ENCODE measurements at places on chromosomes 16 and 17.

DNA sequence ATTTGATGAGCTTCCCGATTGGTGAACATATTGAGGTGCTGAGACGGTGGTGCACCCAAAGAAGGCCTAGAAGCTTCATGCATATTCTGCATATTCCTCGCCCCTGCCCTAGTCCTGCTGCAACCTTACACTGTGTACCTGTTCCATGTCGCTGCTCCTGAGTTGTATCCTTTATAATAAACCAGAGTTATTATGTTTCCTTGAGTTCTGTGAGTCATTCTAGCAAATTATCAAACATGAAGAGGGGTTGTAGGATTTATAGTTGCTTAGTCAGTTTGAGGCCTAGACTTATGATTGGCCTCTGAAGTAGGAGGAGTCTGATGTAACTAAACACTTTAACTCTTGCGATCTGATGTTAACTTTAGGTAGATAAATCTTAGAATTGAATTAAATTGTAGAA is 436.8 kb downstream of the CA10 start:
- DNase-seq: no peak

- no peak for DNase-seq
Observed at GRCh38 chr17:8628609-8629169, 1.8 kb downstream of the MYH10 start.

GRCh38 chr16:3066440-3066748 is 954 bp downstream of the IL32 start:
- no peak for DNase-seq

DNA sequence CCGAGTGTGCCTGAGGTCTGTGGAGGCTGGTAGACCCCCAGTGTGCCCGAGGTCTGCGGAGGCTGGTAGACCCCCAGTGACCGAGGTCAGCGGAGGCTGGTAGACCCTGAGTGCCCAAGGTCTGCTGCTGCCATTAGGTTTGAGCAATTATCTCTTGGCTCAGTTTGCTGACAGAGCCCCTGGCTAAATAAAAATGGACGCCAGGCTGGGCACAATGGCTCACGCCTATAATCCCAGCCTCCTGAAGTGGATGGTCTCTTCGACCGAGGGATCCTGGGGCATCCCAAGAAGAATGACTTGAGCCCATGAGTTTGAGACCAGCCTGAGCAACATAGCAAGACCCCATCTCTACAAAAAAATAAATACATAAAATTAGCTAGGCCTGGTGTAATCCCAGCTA is 98.7 kb upstream of the ZNF469 start:
- DNase-seq: no peak

DNA sequence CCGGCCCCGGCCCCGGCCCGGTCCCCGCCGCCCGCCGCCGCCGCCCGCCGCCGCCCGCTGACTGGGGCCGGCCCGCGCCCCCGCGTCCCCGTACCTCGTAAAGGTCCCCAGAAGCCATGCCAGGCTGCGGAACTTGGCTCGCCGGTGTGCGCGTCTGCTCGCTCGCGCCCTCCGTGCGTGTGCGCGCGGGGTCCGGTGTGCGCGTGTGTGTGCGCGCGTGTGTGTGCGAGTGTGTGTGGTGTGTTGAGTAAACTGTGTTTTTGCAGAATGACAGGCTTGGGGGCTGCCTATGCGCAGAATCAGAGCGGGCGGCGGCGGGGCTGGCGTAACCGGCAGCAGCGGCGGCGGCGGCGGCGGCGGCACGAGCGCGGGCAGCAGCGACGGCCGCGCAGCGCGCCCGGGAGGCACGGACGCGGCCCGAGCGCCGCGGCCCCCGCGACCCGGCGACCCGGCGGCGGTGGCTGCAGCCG is 307 bp downstream of the CDYL2 start:
- peak; percentile 63 for DNase-seq

DNA sequence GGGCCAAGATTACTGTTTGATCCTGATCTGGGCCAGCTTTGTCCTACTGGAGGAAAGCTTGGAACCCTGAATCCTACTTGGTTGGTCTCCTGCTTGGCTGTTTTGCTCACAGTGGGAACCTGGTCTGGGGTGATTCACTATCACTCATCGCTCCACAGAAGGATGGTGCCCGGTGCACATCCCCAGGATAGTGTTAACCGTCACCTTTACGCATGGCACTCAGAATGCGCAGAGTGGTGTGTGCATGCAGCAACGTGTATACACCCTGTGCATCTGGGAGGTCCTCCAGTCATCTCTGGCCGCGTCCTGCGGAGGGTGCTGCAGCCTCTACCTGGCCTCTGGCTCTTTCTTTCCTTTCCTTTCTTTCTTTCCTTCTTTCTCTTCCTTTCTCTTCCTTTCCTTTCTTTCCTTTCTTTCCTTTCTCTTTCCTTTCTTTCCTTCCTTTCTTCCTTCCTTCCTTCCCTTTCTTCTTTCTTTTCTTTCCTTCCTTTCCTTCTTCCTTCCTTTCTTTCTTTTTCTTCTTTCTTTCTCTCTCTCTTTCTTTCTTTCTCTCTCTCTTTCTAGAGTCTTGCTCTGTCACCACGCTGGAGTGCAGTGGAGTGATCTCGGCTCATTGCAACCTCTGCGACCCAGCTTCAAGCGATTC is 13.1 kb downstream of the SOCS3 start:
- no peak for DNase-seq

DNA sequence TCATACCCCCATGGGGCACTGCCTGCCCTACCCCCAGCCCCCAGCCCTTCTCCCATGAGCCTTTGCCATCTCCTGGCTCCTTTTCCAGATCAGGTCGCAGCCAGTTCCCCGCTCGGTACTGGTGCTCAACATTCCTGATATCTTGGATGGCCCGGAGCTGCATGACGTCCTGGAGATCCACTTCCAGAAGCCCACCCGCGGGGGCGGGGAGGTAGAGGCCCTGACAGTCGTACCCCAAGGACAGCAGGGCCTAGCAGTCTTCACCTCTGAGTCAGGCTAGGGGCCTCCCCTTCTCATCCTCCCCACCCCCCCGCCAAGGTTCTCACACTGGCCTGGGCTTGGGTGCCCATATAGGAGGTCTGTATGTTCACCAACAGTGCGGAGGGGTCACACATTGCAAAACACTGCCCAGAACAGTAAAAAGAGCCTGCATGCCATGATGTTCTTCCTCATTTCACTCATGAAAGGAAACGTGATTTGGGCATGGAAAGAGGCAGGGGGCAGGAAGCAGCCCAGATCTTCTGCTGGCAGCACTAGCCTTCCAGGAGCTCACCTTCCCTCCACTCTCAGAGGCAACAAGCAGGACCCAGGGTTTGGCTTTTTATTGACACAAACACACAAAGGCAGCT is 7.5 kb downstream of the IFI35 start:
- no peak for DNase-seq

- no peak for DNase-seq
Observed at GRCh38 chr16:85839681-85840240, 40.3 kb downstream of the COX4I1 start.

DNA sequence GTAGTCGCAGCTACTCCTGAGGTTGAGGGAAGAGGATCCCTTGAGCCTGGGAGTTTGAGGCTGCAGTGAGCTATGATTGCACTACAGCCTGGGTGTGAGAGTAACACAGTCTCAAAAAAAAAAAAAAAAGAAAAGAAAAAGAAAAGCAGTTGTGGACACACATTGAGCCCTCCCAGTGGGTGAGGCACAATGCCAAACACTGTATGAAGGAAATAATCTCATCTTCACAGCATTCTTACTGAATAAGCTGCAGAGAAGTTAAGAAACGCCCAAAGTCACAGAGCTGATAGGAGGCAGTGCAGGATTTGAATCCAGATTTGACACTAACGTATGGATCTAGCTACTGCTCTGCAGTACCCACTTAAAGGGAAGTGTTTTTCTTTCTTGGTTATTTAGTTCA is 5.9 kb upstream of the LYZL6 start:
- DNase-seq: no peak

- no peak for DNase-seq
Observed at GRCh38 chr17:3915995-3916696, at the start of gene P2RX1. P2RX1 (minus strand) TSS chr17:3916465; CDS start chr17:3916225, 240 bp downstream.
